ENCODE measurements at places on chromosomes 7 and 10.

GRCh38 chr7:24346129-24346528, 62.1 kb downstream of the NPY start:
- no peak for DNase-seq

DNA sequence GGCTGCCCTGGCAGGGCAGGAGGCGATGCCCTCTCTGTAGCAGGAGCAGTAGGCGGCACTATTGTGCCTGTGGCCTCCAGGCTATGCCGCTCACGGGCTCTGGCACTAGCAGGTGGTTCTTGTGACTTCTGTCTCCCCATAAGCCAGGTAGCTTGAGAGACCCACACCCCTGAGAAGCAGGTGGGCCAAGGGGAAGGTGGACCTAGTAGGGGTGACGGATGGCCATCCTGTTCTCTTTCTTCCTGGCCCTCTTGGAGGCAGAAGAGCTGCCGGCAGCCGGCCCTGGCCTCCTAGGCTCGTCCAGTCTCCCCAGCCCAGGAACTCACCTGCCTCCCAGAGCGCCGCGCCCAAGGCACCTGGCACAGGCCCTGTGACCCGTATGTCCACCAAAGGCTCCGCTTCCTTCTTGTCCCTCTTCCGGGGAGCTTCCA, 15.4 kb downstream of the MMRN2 start:
- DNase-seq, result no peak

DNA sequence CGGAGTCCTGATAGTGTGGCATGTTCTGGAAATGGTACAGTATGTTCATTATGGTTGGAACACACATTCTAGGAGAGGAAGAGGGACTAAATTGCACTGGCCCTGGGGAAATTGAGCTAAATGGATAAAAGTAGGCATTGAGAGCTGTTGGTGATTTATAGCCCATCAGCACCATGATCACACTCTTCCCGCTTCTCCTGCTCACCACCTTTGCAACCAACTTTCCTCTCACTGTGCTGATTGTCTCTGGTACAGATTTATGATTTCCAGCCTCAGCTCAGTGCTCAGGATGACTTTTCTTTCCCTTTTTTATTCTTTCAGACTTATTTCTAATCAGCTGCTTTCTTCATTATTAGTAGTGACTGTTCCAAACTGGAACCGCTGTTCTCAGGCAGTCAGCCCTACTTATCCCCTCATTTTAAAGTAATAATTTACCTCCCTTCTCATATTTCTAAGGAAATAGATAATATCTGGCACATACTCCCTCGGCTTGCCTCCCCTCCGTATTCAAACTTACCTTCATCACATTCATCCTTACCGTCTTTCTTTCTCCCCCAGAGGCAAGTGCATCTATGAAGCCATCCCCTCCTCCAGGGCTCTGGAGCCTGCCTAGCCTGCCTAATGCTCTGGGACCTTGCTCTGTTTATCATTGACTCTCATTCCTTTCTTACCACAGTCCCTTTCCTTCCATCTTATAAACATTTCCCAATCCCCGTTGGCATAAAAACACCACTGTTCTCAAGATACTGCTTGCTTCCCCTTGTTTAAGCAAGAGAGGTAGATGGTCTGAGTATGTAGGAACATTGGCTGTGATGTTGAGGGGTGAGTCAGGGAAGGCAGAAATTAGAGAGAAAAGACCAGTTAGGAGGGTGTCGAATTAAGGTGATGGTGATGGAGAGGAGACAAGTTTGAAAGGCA, 51.6 kb upstream of the RPA3 start:
- DNase-seq, result no peak

DNA sequence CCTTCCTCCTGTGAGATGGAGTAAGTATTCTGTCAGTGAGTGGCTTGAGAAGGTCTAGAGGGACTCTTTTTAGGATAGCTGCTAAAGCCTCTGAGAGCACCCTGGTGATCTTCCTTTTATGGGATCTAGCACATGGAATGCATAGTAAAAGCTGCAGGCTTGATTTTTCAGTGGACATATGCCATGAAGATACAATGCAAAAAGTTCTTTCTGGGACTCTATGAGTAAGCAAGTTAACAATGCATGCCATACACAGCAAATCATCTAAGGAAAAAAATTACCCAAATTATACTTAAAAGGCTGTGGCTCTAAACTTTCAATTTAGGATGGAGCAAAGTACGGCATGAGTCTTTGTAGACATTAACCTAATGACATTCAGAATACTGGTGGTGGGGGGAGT, 154.5 kb downstream of the SGMS1 start:
- DNase-seq, result no peak

DNA sequence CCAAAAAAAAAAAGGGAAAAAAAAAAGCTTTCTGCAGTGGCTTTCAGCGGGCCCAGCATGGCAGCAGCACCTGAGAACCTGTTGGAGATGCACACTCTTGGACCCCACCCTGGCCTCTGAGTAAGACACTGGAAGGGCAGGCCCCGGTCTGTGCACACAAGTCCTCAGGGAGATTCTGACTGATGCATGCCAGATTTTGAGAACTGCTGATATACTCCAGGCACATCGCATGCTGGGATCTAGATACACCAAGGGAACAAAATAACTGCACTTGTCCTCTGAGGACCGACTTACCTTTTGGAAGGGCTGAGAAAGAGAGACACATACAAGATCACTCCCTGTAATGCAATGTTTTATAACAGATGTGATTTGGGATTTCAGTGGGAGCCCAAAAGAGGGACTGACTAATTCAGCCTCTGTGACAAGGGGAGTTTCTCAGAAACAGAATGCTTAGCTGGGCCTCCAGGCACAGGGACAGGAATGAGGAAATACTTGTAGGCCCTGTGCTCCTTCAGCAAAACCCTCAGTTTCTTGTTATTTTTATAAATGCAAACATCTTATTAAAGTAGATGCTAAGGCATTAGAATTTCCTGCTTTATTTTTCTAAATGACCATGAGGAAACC, 8.2 kb downstream of the EGFR start:
- DNase-seq, result no peak

- DNase-seq, result no peak
Observed at GRCh38 chr10:85557077-85557476, 809.5 kb downstream of the GRID1 start.

All from keratinocyte (primary cell).